ENCODE measurements at places on chromosomes 3 and 15. TPM values are rescaled to one million over a fixed set of nuclear protein-coding genes. Genes with fewer than 3 reads are reported as not detected.

The THSD4 gene
- not detected for total RNA-seq

The APH1B gene
- total RNA-seq = 9.1 TPM

DNA sequence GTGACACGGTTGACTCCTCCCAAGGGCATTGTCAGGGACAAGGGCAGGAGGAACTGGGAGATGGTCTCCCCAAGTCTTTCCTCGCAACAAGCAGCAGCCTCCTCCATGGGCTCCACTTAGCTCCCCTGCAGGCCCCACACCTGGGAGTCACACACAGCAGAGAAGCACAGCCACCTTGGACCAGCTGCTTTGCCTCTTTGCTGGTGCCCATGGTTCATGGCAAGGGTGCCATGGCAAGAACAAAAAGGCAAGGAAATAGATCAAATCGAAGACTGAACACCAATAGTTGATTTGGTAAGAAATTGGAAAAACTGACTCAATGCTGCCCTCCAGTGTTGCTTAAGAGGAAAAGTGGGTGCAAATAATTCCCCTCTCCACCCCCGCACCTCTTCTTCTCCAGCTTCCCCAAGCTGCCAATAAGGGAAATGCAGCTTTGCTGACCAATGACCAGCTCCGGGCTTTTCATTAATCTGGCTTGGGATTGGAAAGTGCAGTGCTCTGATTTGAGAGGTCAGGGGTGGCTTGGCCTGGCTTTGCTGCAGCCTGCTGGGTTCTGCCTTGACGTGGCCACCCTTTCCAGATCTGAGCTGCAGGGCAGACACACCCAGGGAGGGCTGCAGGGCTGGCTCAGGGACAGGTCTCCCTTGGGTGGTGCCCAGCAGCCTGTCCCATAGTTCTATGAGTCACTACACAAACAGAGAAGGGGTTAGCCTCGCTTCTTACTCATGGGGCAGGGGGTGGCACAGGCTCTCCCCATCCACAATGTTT is 162.0 kb downstream of the KLF13 start:
- peaks cover 59% of the 10 kb centered on the region for H3K4me1 ChIP-seq
- peak; percentile 59 for DNase-seq
- peak overlapping the region; percentile 72 for H3K27ac ChIP-seq

DNA sequence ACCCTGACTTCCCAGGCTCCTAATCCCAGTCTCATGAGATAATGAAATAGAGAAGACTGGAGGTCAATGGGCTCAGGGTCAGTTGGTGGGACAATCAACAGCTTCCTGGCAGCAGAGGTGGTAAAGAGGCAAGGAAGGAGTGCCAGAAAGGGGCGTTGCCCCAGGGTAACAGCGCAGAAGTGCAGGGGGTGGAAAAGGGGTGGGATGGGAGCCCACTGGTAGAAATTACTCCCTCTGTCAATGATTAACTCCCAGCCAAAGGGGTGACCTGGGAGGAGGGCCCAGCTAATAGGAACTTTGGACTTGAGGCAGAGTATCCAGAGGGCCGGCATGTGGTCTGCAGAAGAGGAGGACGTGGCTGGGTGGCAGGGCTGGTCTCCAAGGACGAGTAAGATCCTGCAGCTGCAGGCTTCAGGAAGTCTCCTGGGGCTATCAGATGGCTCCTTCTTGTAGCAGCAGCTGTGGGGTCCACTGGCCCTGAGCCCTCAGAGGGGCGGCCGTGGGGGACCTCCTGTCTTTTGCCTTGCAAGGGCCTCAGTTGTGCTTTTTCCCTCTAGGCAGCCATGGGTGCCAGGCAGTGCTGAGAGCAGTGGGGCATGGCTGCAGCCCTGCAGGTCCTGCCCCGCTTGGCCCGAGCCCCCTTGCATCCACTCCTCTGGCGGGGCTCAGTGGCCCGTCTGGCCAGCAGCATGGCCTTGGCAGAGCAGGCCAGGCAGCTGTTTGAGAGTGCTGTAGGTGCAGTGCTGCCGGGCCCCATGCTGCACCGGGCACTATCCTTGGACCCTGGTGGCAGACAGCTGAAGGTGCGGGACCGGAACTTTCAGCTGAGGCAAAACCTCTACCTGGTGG is 2.3 kb downstream of the GLYCTK start:
- no peak overlapping the region for H3K27ac ChIP-seq
- no peak for DNase-seq
- H3K36me3 ChIP-seq = peaks cover 23% of the 10 kb centered on the region

All from activated CD8-positive, alpha-beta T cell treated with anti-CD3 and anti-CD28 coated beads, Interleukin-2, amount 10 ng/mL, durations not matched to agents 7 days and 5 days (primary cell).